ENCODE measurements at places on chromosomes 7 and 10.

DNA sequence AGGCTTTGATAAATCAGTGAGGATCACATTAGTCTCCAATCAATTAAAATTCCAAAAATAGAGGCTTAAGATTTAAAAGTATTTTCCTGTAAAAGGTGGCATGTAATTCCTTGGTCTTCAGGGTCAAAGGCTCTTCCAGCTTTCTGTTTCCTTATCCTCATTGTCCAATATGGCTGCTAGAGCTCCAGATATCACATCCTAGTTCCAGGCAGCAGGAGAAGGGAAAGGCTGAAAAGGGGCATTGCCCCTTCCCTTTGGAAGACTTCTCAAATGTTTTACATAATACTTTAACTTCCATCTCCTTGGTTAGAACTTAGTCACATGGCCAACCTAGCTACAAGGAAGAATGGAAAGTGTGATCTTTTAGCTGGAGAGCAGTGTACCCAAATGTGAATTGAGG, 39.2 kb upstream of the JAZF1 start:
- no peak for DNase-seq

GRCh38 chr10:123748711-123749110, 82.6 kb downstream of the GPR26 start:
- no peak for DNase-seq

DNA sequence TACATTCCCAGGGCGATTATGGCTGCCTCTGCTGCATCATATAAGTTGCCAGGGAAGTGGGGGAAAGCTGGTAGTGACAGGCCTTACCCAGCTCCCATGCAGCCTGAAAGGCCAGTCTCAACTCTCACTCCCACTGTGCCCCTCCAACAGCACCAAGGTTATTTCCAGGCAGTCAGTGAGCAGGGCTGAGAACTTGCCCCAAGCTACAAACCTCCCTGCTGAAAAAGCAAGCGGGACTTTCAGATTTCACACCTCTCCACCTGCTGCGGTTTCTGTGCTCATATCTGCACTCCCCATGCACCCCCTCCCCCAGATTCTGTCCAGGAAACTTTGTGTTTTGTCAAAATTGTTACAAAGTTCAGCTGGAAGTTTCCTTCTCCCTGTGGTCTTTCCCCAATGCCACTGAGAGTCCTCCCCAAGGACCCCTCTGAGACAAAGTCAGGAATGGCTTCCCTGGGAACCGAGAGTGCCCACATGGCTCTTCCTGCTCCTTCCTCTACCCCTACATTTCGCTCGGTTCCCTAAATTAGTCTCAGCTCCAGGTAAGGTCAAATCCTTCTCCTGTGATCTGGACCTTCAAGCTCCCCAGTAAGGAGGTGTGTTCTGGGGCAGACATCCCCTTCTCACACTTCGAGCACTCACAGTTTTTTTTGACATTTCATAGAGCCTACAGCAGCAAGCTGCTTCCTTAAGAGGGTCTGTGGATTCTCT, 25.3 kb upstream of the WNT2 start:
- no peak for DNase-seq

GRCh38 chr10:28587970-28588290, 55.0 kb downstream of the WAC start:
- DNase-seq, result no peak

DNA sequence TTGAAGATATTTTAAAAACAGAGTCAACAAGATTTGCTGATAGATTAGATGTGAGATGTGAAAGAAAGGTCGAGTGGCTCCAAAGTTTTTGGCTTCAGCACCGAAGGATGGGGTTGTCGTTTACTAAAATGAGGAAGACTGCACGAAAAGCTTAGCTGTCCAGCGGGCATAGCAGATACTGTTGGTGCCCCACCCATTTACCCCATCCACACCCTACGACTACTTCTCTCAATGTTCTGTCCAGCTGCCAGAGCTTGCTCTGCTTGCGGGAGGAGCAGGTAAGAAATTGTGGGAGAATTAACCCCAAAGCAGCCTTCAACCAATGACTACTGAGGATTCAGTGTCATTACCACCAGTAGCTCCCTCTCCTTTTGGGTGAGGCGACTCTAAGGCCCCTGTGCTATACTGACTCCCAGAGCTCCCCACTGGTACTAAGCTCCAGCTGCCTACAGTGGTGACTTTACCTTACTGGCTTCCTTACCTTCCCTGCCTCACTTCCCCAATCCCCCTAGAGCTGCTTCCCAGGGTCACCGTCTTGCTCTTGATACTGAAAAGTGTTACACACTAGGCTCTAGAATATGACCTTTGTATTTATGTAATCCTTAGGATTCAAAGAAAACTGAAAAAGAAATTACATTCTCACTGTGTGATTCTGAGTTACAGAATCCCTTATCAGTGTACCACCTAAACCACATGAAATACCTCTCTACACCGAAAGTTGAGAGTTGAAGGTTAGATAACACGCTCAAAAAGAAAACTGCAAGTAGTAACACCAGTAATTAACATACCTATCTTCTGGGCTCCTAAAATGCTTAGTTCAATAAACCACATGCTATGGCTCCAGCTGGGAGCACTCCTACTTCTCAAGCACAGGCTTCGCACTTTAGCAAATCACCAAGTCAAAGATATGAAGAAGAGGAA, 22.3 kb downstream of the CACUL1 start:
- no peak for DNase-seq

DNA sequence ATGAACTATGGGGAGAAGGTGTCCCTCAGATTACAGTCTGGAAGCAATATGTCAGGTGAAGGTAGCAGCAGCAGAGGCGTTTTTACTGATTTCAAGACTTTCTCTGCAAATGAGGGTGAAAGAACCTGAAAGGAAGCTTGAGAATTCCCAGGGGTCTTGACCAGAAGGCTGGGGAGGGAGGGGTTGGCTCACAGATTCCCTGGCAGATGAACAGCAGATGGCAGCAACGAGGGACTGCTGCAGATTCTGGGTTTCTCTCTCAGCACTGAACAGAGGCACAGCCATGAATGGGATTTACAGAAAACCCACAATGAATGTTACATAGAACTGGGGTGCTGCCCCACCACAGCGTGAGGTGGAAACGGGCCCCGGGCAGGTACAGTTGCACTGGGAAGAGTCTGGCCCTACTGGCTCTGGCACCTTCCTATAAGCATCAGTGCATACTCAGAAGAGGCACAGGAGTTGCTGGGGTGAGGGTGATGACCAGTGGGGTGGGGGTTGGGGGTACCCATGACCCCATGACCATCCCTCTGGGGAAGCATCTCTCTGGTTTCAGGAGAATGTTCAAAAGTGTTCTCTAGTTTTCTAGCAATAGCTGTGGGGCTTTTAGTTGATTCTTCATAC, 317.8 kb downstream of the SH2D4B start:
- DNase-seq, result no peak

DNA sequence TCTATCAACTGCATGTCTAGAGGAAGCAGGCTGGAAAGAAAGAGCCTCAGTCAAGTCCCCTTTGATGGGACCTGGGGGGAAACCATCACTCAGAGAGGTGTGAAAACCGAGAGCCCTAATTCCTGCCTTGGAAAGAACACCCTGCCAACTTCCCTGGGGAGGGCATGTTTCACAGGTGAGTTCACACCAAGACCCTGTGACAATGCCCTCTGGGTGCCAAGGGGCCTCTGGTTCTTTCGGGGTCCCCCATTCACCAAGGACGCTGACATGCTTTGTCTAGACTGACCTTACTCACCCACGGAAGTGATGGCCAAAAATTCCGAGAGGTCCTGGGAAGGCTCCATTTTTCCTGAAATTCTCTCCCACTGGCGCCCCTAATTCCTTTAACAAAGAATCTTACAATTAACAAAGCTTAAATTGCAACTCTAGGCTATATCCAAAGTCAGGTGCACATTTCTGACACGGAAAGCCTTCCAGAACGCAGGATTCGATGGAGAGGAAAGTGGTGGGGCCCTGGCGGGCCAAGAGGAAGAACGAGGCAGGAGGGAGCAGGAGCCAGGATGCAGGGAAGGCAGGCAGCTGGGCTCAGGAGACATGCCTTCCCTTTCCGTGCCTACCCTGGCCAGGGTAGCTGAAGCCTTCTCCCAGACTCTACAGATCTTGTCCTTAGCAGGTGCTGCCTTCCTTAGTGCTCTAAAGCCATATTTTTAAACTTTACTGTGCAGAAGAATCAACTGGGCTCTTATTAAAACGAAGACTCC, 23.7 kb downstream of the VSTM4 start:
- no peak for DNase-seq

DNA sequence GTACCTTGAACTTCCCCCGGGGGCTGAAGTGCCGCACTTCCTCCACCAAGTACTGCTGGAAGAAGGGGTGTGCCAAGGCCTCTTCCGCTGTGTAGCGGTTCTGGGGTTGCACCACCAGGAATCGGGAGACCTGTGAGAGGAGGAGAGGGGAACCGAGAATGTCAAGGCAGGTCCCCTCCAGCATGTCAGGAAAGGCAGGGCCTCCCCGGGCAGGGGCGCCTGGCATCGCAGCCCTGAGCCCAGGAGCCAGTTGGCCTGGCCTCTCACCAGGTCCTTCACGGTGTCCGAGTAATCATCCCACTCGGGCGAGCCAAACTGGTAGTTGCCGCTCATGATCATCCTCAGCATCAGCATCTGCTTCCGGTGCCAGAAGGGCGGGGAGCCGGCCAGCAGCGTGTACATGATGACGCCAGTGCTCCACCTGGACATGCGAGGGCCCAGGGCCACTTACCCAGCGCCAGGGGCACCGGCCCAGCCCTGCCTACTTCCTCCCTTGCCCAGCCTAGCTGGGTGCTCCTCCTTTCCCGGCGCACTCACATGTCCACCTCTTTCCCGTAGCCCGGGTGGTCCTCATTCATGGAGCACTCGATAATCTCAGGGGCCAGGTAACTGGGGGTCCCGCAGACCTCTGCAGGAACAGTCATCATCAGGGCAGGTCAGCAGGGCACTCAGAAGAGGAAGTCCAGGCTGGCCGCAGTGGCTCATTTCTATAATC, 11.0 kb downstream of the PHKG1 start:
- DNase-seq, result no peak

GRCh38 chr7:80536426-80536825, 24.6 kb upstream of the GNAT3 start:
- no peak for DNase-seq

DNA sequence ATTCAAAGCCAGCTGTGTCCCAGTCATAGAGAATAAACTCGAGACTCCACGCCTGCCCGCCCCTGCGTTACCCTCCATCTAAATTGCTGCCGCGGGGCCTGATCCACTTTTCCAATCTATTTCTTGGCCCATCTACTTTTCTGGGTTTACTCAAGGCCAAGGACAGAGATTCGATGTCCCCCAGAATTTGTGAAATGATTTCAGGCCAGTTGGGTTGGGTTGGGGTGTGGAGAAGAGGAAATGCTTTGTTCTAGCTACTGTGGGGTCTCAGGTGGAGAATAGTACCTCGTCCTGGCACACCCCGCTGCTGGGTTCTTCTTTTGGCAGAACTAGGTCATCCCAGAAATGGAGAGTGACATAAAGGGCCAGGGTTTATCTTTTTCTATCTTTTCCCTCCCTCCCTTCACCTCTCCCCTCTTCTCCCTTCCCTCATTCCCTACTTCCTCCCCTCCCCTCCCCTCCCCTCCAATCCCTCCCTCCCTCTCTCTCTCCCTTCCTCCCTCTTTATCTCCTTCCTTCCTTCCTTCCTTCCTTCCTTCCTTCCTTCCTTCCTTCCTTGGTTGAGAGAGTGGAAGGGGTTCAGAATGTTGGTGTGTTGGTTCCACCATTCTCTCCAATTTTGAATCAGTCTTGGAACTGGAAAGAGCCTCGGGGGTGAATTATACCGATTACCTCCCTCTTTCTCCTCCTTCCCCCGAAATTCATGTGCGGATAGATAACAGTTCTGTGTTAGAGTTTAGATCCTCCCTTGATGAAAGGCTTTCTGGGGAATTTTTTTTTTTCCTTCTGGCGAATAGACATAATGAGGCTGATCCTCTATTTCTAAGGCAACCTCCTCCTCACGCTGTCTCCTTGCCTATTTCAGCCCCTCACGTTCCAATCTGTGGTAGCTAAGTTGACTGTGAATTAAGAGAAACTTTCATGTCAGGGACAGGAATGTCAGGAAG, 1.2 kb upstream of the TMEM229A start:
- no peak for DNase-seq

DNA sequence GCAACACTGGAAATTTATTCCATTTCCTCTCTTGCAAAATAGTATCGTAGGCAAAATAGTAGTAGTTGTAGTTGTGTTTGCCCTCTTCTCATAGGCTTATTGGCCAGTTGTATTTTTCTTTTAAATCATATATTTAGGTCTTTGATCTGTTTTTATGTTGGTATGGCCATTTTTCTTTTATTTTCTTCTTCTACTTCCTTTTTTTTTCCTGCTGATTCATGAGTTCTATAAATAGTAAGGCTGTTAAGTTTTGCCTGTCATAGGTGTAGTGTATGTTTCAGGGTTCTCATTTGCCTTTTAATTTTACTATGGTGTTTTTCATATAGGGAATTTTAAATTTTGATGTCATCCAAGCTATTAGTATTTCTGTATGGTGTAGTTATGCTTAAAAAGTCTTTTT, 25.4 kb upstream of the MRC1 start:
- no peak for DNase-seq

GRCh38 chr7:26078437-26079336, 73.3 kb upstream of the NFE2L3 start:
- no peak for DNase-seq

DNA sequence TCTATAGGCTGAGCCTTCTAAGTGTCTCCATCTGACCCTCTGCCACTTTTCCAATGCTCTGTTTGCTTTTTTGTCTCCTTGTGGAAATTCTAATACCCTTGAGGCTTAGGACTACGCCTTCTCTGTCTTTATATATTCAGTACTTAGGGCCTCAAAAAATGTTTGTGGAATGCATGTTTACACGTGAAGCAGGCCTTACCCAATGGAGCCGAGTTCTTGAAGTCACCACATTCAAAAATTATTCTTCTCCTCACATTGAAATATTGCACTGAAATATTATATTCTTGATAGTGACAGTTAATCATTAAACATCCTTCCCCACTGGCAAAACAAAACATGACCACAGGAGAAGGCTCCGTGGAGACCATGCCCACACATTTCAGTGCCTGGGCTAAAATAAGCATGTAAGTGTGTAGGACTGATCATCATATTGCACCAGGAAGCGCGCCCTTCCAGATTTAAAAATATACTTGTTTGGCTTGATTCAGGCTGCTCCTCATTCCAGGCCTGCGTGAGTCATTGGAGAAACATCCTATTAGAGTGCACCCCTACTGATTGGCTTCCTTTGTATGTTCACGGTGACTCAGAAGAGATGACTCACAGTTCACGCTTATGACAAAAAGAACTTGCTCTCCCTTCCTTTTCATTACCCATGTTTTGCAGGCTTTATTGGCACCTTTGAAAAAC, 307.4 kb upstream of the AOAH start:
- DNase-seq, result peak; percentile 47

Data from nucleus accumbens (tissue), 56 donors.